ENCODE measurements at places on chromosomes 4 and X. TPM values are rescaled to one million over a fixed set of nuclear protein-coding genes. Genes with fewer than 3 reads are reported as not detected.

DNA sequence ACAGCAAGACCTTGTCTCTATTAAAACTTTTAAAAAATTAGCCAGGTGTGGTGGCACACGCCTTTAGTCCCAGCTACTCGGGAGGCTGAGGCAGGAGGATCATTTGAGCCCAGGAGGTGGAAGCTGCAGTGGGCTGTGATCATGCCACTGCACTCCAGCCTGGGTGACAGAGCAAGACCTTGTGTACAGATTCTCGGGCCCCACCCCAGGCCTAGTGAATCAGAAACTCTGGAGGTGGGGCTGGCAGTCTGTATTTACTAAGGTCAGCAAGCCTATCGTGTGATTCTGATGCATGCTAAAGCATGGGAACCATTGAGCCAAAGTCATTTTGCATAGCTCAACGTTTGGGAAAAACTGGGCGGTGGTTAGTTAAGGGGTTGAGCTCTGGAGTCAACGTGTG lies 3.5 kb downstream of the S100G start:
- H3K36me3 ChIP-seq = no peaks in the 10 kb centered on the region
- no peaks in the 10 kb centered on the region for H3K4me1 ChIP-seq
- no peak overlapping the region for H3K27ac ChIP-seq

DNA sequence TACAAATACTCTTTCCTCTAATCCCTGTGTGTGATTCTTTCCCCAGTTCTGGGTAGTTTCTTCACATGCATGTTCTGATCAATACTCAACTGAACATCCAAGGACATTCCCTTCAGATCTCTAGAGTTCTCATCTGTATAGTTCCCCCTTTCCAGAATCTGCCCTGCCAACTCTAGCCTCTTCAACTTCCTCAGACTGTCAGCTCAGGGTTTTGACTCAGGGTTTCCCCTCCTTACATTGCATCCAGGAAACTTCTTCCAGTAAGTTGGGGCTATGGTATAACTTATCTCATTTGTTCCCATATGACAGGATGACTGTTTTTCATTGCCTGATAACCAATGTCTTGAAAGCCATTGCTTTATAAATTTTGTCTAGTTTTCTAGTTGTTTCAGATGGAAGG lies 14.2 kb upstream of the ANKRD17 start:
- DNase-seq = no peak
- H3K27me3 ChIP-seq = no peaks in the 10 kb centered on the region
- no peak overlapping the region for H3K27ac ChIP-seq
- H3K36me3 ChIP-seq = no peaks in the 10 kb centered on the region
- no peaks in the 10 kb centered on the region for H3K4me1 ChIP-seq

GRCh38 chr4:151409470-151410313 lies 716 bp downstream of the FHIP1A start:
- no peaks in the 10 kb centered on the region for H3K27me3 ChIP-seq
- no peaks in the 10 kb centered on the region for H3K36me3 ChIP-seq
- no peak for DNase-seq
- peaks cover 34% of the 10 kb centered on the region for H3K4me1 ChIP-seq
- H3K4me3 ChIP-seq = peak overlapping the region; percentile 76

DNA sequence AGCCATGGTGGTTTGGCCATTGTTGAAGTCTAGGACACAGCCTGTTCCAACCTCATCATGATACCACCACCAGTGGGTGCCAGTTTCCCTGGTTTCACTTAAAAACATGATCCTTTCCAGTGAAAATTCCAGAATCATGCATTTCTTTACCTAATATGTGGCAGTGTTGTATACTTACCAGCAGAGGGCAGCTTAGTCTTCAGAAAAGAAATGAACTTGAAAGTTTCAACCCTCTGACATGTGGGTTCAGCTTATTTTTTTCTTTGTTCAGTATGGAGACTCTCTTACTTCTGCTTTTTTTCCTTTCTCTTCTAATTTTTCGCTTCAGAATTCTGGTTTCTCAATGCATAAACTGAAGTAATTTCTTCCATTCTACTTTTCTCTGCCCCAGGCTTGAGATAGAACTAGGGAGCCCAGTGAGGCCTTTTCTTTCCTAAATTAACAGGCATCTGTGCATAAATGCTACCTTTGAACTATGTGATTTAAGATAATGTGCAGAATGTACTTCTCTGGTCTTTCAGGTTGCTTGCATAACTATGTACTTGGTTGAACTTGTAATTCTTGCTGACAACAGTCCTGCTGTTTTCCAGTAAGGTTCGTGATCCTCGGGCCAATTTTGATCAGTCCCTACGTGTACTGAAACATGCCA lies 10.7 kb downstream of the LIAS start:
- H3K27me3 ChIP-seq = no peaks in the 10 kb centered on the region
- H3K27ac ChIP-seq = peak overlapping the region; percentile 85
- no peak overlapping the region for H3K4me3 ChIP-seq
- peaks cover 6% of the 10 kb centered on the region for H3K4me1 ChIP-seq
- H3K36me3 ChIP-seq = no peaks in the 10 kb centered on the region

DNA sequence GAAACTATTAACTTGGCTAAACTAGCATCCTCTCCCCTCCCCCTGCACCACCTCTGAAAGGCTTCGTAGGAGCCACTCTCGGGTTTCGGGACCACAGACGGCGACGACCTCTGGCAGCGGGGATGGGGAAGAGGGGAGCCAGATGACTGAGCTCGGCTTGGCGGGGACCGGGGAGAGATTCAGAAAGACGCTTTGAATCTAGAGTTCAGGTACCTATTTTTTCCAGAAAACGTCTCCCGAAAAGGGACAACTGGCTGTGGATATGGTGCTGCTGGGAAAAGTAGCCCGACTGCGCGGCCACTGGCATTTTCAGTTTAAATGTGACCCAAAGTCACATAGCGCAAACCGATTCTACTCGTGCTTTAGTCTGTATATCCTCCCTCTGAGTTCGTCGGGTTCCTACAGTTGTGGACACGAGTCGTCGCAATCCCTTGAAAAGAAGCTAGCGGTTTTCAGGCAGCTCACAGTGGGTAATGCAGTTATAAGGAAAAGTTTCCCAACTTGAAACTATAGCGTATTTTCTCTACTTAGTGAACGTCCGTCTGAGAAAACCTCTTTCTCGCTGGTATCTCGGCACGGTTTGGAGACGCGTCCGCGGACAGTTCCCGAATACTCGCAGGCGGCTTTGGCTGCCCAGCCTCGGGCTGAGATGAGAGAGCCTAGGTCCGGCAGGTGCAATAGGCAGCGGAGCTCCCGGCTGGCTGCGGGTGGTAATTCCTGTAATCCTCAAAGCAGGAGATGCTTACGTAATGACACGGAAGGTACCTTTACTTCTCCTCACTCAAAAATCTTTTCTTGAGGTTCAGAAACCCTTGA lies 1.3 kb downstream of the PARM1 start:
- H3K4me3 ChIP-seq = peak overlapping the region; percentile 46
- no peak for DNase-seq
- peaks cover 5% of the 10 kb centered on the region for H3K4me1 ChIP-seq
- no peaks in the 10 kb centered on the region for H3K27me3 ChIP-seq
- H3K27ac ChIP-seq = peak overlapping the region; percentile 39

SPIN2A gene
- total RNA-seq = 0.19 TPM

DNA sequence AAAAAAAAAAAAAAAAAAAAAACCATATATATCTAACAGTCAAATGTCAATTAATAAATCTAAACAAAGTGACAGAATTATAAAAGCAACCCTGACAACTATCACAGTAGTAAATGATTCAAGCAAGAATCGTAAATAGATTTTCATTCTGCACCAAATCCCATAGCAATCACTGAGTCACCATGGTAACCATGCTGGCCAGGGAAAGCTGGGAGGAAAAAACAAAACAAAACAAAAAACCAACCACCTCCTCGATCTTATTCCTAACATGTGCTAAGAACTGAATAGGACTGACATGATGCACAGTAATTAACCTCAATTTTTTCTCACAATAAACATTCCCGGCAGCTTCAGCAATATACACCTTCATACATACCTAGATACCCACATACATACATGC lies 30.6 kb upstream of the RAB40A start:
- no peak overlapping the region for H3K27ac ChIP-seq
- H3K36me3 ChIP-seq = no peaks in the 10 kb centered on the region
- H3K4me1 ChIP-seq = no peaks in the 10 kb centered on the region
- H3K27me3 ChIP-seq = no peaks in the 10 kb centered on the region
- no peak for DNase-seq

- H3K27me3 ChIP-seq = no peaks in the 10 kb centered on the region
- peaks cover 5% of the 10 kb centered on the region for H3K4me1 ChIP-seq
- no peak within 1 kb of the TSS for H3K27ac ChIP-seq
- H3K36me3 ChIP-seq = no peaks in the 10 kb centered on the region
- DNase-seq = no peak
Measured at GRCh38 chr4:56821381-56822243, at the start of gene SPINK2. Gene SPINK2, minus strand, starts transcription at chr4:56821701. Its CDS starts 39 bp downstream, at chr4:56821662.

SHROOM3 gene
- total RNA-seq = 37.7 TPM

DNA sequence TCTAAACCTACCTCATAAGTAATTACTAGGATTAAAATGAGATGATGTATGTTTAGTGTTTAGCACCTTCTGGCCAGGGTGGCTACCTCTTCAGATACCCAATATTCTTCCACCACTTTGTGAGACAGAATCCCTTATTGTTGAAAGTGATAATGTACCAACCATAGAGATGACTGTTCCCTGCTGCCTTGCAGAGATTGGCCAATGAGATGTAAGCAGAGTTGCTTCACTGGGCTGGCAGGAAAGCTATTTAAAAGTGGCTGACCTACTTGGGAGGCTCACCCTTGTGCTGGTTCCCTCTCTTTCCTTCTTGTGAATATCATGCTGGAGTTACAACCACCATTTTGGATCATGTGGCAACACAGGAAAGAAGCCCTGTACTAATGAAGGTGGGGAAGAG lies 58.9 kb downstream of the TMEM154 start:
- no peaks in the 10 kb centered on the region for H3K27me3 ChIP-seq
- no peak for DNase-seq
- H3K4me1 ChIP-seq = no peaks in the 10 kb centered on the region
- H3K4me3 ChIP-seq = no peak overlapping the region

DNA sequence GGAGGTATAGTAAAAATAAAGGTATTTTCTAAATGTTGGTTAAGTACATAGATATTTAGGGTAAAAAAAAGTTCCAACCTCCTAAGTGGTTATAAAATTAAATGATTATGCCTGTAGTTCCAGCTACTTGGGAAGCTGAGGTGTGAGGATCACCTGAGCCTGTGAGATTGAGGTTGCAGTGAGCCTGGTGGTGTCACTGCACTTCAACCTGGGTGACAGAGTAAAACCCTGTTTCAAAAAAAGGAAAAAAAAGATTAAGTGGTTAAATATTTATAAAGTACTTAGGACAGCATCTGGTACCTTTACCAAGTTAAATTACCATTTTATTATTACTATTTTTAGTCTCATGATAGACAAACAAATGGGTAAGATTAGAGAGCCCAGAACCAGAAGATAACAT lies 1801.0 kb downstream of the C4orf33 start:
- no peak for DNase-seq
- no peak overlapping the region for H3K27ac ChIP-seq
- H3K36me3 ChIP-seq = no peaks in the 10 kb centered on the region
- no peaks in the 10 kb centered on the region for H3K27me3 ChIP-seq

GRCh38 chr4:16988814-16989213 lies 90.4 kb upstream of the LDB2 start:
- no peaks in the 10 kb centered on the region for H3K4me1 ChIP-seq
- no peak overlapping the region for H3K27ac ChIP-seq
- H3K36me3 ChIP-seq = no peaks in the 10 kb centered on the region
- no peaks in the 10 kb centered on the region for H3K27me3 ChIP-seq
- DNase-seq = no peak
- H3K4me3 ChIP-seq = no peak overlapping the region

GRCh38 chrX:131923614-131924250 lies 99.4 kb upstream of the STK26 start:
- no peaks in the 10 kb centered on the region for H3K4me1 ChIP-seq
- no peaks in the 10 kb centered on the region for H3K36me3 ChIP-seq
- no peaks in the 10 kb centered on the region for H3K27me3 ChIP-seq
- H3K4me3 ChIP-seq = no peak overlapping the region
- no peak for DNase-seq
- H3K27ac ChIP-seq = no peak overlapping the region

DNA sequence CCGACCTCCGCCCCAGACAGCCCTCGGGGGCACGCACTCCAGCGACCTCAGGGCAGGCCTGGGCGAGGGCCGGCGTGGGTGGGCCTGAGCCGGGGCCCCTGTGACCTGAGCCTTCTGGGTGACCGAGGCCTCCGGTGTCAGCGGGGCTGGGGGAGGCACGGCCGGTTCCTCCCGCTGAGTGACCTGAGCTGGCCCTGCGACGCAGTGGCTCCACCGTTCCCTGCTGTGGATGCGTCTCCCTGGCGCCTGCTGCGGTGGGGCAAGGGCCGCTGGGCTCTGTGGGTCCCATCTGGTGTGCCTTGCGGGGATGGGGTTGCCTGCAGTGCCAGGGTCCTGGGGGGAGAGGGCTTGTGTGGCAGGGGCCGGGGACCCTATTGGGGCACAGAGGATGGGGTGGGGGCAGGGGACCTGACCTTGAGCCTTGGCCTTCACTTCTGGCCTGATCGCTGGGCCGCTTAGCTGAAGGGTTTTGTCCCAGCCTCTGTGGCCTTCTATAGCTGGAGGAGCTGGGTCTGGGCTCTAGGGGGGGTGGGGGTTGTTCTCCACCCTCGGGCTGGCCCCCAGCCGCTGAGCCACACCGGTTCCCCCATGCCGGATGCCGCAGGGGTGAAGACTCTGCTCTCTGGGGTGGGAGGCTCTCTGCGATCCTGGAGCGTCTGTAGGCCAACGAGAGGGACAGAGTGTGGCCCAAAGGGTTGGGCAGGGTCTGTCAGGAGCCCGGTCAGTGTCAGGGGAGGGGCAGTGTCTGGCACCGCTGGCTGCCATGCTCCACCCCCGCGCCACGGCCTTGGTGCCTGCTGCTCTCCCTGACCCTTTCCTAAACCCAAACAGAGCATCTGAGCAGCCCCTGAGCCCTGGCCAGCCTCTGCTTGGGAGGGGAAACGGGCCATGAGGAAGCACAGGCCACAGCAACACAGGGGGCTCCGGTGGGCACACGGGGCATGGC lies 2.3 kb downstream of the NAT8L start:
- peaks cover 19% of the 10 kb centered on the region for H3K27me3 ChIP-seq
- H3K36me3 ChIP-seq = no peaks in the 10 kb centered on the region
- H3K4me1 ChIP-seq = no peaks in the 10 kb centered on the region
- DNase-seq = no peak

- H3K36me3 ChIP-seq = no peaks in the 10 kb centered on the region
- H3K4me1 ChIP-seq = no peaks in the 10 kb centered on the region
- H3K27me3 ChIP-seq = no peaks in the 10 kb centered on the region
- no peak for DNase-seq
Measured at GRCh38 chrX:31962256-31962655, 890.4 kb upstream of the FTHL17 start.

GRCh38 chrX:50842221-50842620 lies 28.2 kb upstream of the SHROOM4 start:
- no peak overlapping the region for H3K27ac ChIP-seq
- no peak overlapping the region for H3K4me3 ChIP-seq
- no peaks in the 10 kb centered on the region for H3K4me1 ChIP-seq
- DNase-seq = no peak

RTL9 gene
- not detected for total RNA-seq

DNA sequence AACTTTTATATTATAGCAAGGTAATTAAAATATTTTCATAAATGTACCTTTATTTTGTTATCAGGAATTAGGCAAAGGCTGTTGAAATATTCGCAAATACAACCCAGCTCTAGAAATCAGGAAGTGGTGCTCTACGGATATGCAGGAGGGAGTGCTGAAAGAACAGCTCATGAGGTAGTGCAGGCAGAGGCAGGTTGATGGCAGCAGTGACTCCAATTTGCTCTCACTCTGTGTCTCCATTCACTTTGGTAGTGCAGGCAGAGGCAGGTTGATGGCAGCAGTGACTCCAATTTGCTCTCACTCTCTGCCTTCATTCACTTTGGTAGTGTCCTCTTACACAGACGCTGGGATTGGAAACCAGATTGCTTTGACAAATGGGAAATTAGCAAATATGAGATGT lies 277.9 kb downstream of the TRIML1 start:
- H3K4me3 ChIP-seq = no peak overlapping the region
- H3K4me1 ChIP-seq = no peaks in the 10 kb centered on the region
- DNase-seq = no peak
- no peaks in the 10 kb centered on the region for H3K36me3 ChIP-seq
- no peak overlapping the region for H3K27ac ChIP-seq
